Right hindlimb (tissue), 1 donor: ENCODE measurements at places on chromosomes 7 and 10.

DNA sequence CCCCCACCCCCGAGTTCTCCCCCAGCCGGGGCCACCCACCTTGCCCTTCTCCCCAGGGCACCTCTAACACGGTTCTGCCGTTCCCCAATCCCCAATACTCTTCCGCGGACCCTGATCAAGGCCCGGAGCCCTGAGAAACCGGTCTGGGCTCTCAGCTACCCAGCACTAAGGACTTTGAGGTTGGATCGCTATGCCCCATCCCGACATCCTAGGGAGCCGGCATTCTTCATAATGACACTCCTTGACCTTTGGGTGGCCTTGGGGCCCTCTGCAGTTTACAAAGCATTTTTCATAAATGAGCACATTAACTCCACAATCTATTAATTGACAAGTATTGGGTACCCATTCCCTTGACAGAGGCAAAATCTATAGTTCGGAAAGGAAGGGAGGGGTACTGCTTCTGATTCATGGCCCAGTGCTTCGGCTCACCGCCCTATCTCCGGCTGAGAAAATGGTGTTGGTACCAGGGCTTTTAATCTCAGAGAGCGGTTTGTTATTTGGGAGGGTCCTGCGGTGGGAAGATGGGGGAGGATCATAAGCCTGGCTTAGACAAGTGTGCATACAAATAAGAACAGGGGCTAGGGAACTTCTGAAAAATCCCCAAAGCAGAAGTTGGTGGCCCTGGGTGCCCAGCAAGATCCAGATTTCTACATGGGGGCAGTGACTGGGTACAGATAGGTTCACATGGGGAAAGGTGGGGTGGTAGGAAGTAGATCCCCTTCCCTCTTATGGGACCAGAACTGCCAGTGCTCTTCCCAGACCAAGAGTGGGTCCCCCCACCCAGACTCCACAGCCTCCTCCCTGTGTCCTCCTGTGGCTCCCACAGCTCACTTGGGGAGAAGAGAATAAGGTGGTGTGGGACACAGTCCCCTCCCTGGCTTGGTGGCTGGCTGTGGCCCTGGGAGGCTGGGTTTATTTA, 3.2 kb downstream of the IMPDH1 start:
- no peak for DNase-seq

DNA sequence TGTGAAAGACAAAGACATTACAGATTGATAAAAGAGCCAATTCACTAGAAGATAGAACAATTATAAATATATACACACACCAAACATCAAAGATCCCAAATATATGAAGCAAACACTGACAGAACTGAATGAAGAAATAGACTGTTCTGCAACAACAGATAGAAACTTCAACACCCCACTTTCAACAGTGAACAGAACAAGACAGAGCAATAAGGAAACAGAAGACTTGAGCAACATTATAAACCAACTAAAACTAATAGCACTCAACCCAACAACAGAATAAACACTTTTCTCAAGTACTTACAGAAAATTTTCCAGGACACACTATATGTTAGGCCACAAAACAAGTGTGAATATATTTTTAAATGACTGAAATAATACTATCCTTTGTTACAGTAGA, 10.9 kb downstream of the CDCA7L start:
- DNase-seq = no peak

DNA sequence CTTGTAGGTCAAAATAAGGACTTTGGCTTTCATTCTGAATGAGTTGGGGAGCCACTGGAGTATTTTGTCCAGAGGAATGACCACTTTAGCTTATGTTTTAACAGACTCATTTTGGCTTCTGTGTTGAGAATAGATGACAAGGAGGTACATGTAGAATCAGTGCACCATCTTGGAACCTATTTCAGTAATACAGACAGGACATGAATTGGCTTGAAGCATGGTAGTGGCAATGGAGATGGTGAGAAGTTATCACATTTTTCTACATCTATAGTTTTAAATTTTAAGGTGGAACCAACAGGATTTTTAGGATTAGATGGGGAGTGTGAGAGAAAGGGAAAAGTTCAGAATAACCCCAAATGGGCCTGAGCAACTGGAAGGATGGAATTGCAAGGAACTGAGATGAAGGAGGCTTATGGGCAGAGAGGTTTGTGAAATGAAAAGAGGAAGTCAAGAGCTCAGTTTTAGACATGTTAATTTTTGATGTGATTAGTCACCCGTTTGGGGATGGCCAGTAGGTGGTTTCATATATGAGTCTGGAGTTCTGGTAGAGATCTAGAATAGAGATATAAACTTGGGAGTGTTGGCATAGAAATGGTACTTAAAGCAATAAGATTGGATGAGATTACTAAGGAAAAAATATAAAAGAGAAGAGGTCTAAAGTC, 89.2 kb upstream of the JAZF1 start:
- DNase-seq = no peak

GRCh38 chr7:157228864-157229422, 90.2 kb downstream of the UBE3C start:
- no peak for DNase-seq

DNA sequence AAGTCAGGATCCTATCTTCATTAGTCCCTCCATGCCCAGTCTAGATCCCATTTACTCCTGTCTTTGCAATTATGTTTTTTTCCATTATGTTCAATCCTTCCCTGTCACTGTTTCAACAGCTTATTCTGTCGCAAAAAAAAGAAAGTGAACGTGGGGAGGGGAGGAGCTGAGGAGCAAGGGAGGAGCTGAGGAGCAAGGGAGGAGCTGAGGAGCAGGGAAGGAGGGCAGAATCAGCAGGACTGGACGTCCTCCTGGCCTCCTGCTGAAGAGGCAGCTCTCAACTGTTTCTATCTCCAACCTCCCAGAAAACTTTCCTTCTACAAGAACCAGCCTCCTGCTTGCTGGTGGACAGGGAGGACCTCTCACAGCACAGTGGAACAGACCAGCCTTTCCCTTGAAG, 26.0 kb downstream of the LARP4B start:
- no peak for DNase-seq

- no peak for DNase-seq
Measured at GRCh38 chr7:148964483-148965267, 63.6 kb downstream of the PDIA4 start.

- peak; percentile 91 for DNase-seq
Measured at GRCh38 chr7:55018361-55019190, at the start of gene EGFR. TSS of gene EGFR (plus strand) at chr7:55019017. CDS start at chr7:55019278, 261 bp downstream.

DNA sequence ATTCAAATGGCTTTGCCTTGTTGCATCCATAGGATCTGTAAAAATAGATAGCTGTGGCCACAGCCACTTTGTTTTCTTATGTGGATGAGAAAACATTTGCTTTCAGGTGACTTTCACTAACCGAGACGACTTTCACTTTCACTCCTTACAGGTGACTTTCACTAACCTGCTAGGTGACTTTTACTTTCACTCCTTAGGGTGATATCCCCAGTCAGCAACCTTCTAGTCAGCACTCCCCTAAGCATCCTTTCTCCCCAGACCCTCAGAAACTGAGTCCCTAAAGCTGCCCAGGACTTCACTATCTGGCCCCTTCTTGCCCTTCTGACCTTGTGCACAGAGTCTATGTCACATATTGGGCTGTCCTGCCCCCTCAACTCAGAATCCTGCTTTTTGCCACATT, 177.5 kb downstream of the RELN start:
- no peak for DNase-seq

DNA sequence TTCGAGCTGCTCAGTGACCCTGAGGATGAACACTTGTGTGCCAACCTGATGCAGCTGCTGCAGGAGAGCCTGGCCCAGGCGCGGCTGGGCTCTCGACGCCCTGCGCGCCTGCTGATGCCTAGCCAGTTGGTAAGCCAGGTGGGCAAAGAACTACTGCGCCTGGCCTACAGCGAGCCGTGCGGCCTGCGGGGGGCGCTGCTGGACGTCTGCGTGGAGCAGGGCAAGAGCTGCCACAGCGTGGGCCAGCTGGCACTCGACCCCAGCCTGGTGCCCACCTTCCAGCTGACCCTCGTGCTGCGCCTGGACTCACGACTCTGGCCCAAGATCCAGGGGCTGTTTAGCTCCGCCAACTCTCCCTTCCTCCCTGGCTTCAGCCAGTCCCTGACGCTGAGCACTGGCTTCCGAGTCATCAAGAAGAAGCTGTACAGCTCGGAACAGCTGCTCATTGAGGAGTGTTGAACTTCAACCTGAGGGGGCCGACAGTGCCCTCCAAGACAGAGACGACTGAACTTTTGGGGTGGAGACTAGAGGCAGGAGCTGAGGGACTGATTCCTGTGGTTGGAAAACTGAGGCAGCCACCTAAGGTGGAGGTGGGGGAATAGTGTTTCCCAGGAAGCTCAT, 1.1 kb downstream of the DDIT4 start:
- DNase-seq = peak; percentile 81

- DNase-seq = no peak
Measured at GRCh38 chr7:123285076-123285700, 85.4 kb upstream of the SLC13A1 start.

GRCh38 chr10:98795467-98795866, 348.7 kb upstream of the HPS1 start:
- no peak for DNase-seq

DNA sequence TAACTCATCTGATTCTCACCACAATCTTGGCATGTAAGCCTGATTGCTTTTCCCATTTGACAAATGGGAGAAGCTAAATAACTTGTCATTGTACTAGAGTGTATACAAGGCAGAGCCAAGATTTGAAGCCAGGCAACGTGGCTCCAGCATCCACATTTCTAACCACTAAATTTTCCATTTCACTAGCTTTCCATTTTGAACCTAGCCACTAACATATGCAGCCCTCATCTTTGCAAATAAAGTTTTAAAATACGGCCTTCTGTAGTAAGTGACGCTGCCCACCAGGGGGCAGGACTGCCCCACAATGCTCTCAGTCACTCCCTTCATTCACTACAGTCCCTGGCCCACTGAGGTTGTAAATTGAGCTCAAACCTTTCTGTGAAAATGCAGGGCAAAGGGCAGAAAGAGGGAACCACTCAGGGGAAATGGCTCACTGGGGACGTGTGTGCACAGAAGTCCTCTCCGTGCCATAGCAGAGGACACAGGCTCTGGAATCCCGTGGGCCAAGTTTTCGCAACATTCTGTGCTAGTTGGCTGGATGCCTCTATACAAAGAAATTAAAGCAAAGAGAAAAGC, 315.7 kb downstream of the TNS3 start:
- DNase-seq = peak; percentile 85

- no peak for DNase-seq
Measured at GRCh38 chr10:69202332-69202731, 17.8 kb upstream of the HKDC1 start.

DNA sequence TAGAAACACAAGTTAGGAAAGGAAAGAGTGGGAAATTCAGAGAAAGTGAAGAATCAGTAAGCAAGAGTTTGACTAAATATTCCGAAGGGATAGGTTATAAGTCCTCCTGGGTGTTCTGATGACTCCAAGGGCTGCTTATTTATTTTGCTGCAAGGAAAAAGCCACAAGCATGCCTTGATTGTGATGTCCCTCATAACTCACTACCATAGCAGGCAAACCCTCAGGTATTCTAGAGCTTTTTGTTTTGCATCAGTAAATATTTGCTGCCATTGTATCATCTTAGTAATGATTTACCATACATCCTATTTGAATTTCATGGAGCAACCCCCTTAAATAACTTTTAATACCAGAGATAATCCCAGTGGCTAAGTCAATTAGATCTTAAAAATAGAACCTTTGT, 688.1 kb downstream of the SUGCT start:
- DNase-seq = no peak

DNA sequence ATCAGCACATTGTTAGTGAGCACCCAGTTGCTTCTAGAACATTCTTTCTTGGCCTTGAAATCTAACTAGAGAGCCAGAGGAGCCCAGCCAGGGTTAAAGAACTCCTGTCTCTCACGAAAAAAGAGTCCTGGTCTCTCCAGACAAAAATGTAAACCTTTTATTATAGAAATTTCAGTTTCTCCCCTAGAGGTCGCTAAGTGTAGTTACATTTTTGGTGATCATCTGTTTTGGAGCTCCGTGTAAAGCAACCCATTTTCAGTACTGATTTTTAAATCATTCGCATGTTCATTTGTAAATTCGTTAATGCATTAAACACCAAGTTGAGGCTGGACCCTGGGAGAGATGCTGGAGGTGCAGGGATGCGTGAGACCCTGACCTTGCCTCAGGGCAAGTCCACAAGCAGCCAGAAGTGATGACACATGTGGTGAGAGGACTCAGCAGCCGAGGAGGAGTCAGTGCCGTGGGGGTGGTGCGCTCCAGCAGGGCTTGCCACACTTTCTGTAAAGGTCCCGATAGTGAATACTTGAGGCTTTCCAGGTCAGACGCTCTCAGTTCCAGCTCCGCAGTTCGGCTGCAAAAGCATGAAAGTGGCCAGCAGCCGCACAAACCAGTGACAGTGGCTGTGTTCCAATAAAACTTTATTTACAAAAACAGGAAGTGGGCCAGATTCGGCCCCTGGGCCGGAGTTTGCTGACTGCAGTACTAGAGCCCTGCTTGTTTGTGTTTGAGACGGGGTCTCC, 578.6 kb upstream of the FOXK1 start:
- DNase-seq = no peak

DNA sequence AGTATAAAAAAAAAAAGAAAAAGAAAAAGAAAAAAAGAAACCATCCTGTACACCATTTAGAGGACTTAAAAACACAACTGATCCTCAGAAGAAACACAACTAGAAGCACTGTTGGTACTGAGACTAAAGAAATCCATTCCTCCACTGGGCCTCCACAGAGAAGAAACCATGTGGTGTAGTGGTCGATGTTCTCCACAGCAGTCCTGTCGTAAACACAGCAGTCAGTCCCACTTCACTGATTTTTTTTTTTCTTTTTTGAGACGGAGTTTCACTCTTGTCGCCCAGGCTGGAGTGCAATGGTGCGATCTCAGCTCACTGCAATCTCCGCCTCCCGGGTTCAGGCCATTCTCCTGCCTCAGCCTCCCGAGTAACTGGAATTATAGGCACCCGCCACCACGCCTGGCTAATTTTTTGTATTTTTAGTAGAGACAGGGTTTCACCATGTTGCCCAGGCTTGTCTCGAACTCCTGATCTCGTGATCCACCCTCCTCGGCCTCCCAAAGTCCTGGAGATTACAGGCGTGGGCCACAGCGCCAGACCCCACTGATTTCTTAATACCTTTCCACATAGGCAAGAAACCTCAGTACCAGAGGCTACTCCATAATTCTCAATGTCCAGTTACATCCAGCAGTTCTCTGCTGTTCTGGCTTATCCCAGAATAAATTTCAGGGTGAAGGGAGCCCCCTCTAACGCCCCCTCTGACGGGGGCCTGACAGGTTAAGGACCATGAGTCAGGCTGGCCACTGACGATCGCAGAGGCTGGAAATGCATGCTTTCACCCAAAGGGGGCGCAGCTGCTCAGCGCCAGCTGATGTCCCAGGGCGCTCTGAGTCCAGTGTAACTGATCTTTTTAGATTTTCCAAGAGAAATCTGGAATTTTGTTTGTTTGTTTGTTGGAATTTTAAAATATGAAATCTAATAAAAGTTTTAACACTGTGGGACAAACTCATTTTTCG, 24.8 kb upstream of the FFAR4 start:
- peak; percentile 70 for DNase-seq
